Activated T-helper 17 cell treated with anti-CD3 and anti-CD28 coated beads, Interleukin-2, amount 50 U/mL, for 72 hours (primary cell): ENCODE measurements at places on chromosomes 12 and 14. TPM values are rescaled to one million over a fixed set of nuclear protein-coding genes. Genes with fewer than 3 reads are reported as not detected.

Gene ASCL1
- total RNA-seq = not detected

Gene NOXRED1
- 1.0 TPM for total RNA-seq

Gene SLC10A1
- total RNA-seq = not detected

Gene RASSF3
- total RNA-seq = 31.0 TPM

- ATAC-seq = no peak
These were observed 16.0 kb downstream of the SLC41A2 start for GRCh38 chr12:104942075-104942474.

Gene KIF26A
- 1.6 TPM for total RNA-seq

GRCh38 chr12:12334367-12335040 is 15.5 kb downstream of the MANSC1 start:
- peak; percentile 77 for ATAC-seq

Gene DUSP16
- total RNA-seq = 68.8 TPM

DNA sequence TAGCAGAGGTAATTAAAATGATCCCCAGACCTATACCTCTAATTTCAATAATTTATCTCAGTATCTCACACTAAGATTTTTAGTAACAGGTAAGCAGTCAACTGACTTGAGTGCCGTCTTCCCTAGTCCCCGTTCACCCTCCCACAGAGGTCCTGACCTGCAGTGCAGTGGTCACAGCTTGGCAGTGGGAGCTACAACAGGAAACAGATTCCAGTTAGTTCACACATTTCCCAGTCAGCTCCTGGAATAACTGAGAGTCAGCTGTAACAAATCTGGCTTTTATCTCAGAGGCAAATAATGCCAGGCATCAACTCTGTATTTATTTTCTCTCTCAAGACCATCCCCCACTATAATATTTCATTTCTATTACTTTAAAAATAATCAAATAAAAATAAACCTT is 308.2 kb downstream of the ATP23 start:
- no peak for ATAC-seq

Gene AGAP2
- total RNA-seq = 52.0 TPM

Gene TXNDC16
- total RNA-seq = 7.7 TPM

GRCh38 chr14:101590062-101590461 is 28.8 kb downstream of the DIO3 start:
- no peak for ATAC-seq

DNA sequence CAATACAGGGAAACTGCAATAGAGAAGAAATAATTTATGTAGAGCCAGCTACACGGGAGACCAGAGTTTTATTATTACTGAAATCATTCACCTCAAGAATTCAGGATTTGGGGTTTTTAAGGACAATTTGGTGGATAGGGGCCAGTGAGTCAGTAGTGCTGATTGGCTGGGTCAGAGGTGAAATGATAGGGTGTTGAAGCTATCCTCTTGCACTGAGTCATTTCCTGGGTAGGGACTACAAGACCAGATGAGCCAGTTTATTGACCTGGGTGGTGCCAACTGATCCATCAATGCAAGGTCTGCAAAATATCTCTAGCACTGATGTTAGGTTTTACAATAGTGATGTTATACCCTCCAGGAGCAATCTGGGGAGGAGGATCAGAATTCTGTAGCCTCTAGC is 486.3 kb downstream of the LRIG3 start:
- peak; percentile 39 for ATAC-seq

- ATAC-seq = no peak
These were observed 4.0 kb downstream of the MYH7 start for GRCh38 chr14:23431486-23431885.

DNA sequence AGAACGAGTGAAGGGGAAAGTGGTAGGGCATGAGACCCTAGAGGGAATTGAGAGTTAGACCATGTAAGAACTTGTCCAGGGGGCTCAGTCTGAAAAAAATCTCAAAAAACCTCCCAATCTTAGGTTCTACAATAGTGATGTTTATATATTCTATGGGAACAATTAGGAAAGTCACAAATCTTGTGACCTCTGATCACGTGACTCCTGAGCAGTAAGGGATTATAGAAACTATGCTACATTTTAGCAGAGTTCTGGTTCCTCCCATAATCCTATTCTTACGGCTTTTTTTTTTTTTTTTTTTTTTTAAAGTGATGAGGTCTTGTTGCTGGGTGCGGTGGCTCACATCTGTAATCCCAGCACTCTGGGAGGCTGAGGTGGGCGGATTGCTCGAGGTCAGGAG is 5.8 kb downstream of the ADCK1 start:
- no peak for ATAC-seq

GRCh38 chr12:96187956-96188355 is 6.2 kb upstream of the ELK3 start:
- no peak for ATAC-seq

GRCh38 chr12:49903700-49904423 is at the start of gene FAIM2:
Gene FAIM2, minus strand, starts transcription at chr12:49903900. Its CDS starts 108 bp downstream, at chr12:49903792.
- peak; percentile 80 for ATAC-seq

- ATAC-seq = no peak
These were observed 6.3 kb downstream of the ARHGAP9 start for GRCh38 chr12:57473392-57473791.

Gene NTS
- not detected for total RNA-seq

- ATAC-seq = no peak
These were observed 36.5 kb downstream of the CACNA2D4 start for GRCh38 chr12:1881936-1882335.

- no peak for ATAC-seq
These were observed 23.2 kb downstream of the PCNX4 start for GRCh38 chr14:60114881-60115280.

Gene XPOT
- 72.7 TPM for total RNA-seq

GRCh38 chr14:98085751-98086150 is 1186.2 kb downstream of the BCL11B start:
- no peak for ATAC-seq

DNA sequence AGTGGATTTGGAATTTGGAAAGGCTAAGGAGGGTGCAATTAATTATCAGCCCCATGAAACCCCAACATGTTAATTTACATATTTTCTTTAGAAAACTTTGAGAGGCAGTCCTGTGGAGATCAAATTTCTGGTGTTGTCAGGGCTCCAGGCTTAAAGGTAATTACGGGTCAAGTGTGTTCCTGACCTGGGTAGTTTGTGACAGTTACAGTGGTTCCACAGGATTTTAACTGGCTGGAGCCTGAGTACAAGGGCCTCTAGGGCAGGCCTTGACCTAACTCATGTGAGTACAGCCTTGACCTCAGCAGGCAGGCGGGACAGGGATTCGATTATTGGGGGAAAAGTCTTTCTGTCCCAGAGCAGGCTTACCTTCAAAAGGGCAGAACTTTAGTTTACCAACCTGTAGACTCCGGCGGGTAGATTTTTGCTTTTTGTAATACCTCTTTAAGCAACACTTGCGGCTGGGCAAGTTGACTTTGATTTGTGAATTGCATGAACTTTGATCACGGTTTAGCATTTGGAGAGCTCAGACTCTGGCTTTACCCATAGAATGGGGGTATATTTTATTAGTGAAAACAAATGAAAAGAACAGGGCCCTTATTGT is 8.4 kb upstream of the PPTC7 start:
- ATAC-seq = no peak

- ATAC-seq = no peak
These were observed 860.6 kb upstream of the MGAT4C start for GRCh38 chr12:87116780-87117179.

GRCh38 chr14:43410631-43411030 is 1096.5 kb downstream of the FSCB start:
- no peak for ATAC-seq

DNA sequence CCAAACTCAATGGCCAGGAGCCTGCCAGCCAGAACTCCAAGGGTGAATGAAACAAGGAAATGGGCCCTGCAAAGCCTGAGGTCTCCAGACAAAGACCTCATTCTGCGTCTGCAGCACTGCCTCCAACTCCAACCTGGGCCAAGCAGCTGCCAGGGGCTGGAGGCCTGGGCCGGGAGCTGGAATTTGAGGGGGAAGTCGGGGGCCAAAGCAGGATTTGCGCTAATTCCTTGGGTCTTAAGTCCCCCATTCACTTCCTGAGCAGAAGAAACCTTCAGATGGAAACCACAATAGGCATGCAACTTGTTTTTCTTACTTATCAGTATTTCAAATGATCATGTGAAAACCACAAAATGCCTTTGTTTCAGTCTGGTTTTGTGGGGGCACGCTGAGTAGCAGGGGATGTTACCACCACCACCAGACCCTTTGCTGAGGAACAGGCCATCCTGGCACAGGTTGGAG is 23.0 kb upstream of the TC2N start:
- ATAC-seq = no peak

Gene POTEM
- not detected for total RNA-seq

- ATAC-seq = no peak
These were observed 158.2 kb downstream of the NUAK1 start for GRCh38 chr12:105980533-105980932.

Gene TRPV4
- not detected for total RNA-seq

DNA sequence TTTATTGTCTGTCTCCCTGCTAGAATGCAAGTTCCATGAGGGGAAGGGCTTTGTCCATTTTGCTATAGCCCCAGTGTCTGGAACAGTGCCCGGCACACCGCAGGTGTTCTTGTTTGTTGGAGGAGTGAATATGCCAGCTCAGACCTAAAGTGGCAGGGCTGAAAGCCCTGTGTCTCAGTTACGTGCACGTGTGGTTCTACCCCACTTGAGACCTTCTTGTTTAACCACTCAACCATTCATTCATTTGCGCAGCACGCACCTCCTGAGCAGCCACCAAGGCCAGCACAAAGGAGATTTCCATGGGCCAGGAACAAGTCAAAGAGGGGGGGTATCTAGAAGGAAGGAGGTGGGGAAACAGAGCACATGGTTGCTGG is 338.0 kb upstream of the FKBP4 start:
- ATAC-seq = no peak

Gene SOAT2
- 1.1 TPM for total RNA-seq

Gene FAM90A1
- not detected for total RNA-seq

Gene CCDC197
- total RNA-seq = not detected

GRCh38 chr14:51680031-51680430 is 28.3 kb downstream of the FRMD6 start:
- no peak for ATAC-seq

GRCh38 chr14:99875421-99875820 is 82.2 kb downstream of the EML1 start:
- no peak for ATAC-seq

DNA sequence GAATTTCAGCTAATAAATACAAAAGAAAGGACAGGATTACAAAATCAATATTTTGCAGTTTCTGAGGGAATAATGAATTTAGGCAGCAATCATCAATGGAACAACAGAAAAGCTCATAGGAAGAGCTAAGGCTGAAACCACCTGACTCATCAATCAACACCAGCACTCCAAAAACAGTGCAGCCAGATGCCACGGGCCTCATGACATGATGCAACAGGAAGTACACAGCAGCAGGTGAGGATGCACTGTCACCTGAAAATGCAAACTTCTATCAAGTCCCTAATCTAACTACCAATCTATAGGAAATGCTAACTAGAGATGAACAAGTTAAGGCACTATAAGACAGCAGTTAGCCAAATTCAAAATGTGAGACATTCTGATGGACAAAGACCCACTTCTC is 21.7 kb downstream of the GNS start:
- peak; percentile 83 for ATAC-seq

GRCh38 chr12:68878283-68878682 is 54.7 kb downstream of the CPM start:
- ATAC-seq = no peak

Gene ANKRD33
- not detected for total RNA-seq
